T-helper 17 cell (primary cell): ENCODE measurements at places on chromosomes 7 and 10.

DNA sequence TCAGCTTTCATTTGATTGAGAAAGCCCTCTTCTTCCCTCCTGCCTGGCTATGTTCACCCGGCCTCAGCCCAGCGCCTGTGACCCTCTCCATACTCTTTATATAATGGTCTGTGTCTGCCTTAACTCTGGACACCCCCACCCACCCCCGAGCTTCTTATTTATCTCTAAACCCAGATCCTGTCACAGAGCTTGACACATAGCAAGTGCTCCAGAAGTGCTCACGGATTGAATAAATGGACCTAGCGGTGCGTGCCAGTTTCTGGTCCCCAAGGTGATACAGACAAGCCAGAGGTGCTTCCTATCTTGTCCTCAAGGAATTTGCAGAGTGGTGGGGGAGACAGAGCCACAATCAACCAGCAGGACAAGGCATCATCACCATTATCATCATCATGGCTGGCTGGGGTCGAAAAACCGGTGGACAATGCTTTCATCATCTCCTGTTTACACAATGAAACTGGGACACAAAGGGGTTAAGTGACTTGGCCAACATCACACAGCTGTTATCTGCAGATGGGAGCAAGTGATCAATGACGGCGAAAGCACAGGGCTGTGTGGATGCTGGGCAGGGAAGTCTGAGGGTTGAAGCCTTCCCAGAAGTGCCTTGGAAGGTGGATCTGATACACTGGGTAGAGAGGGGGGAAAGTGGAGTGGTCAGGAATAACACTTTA, 2.2 kb upstream of the LOXL4 start:
- no peak for DNase-seq
- no peak overlapping the region for H3K27ac ChIP-seq
- no peak overlapping the region for H3K4me3 ChIP-seq

DNA sequence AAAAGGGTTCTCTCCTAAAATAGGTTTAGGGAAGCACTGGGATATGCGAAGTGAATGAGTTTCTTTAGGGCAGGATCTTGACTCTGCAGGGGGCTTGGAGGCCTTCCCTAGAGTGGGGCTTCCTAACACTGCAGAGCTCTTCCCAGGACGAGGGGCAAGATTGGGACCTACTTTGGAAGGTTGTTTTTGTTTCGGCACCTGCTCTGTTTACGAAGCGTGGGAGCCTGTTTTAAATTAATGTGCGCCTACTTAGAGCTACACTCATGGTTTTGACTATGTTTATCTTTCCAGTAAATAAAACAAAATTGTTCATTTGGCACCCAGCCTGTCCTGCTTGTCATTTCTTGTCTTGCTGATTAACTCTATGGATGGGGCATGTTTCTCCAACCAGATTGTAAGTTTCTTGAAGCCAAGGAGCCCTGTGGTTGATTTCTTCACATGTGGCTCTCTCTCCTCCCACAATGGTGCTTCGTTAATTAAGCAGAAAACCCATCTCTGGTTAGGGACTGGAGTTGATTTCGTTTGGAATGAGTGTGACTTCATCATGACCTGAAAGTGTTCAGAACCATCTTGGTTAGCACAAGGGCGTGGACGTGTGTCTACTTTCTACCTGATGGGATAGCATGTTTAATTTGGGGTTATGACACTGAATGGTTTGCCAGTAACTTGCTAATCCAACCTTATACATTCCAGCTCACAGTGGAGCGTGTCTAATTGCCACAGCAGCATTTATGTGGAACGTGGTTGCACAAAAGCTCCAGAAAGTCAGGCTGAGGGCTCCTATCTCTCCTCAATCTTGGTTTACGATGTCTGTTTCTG, 98.1 kb downstream of the TCF7L2 start:
- H3K4me1 ChIP-seq: peaks cover 9% of the 10 kb centered on the region
- H3K27me3 ChIP-seq: peaks cover 26% of the 10 kb centered on the region
- peaks cover 4% of the 10 kb centered on the region for H3K36me3 ChIP-seq
- no peak overlapping the region for H3K27ac ChIP-seq
- no peak for DNase-seq

GRCh38 chr10:86041116-86041515, 325.5 kb downstream of the GRID1 start:
- no peaks in the 10 kb centered on the region for H3K36me3 ChIP-seq
- peaks cover 3% of the 10 kb centered on the region for H3K4me1 ChIP-seq
- no peaks in the 10 kb centered on the region for H3K27me3 ChIP-seq
- no peak for DNase-seq

DNA sequence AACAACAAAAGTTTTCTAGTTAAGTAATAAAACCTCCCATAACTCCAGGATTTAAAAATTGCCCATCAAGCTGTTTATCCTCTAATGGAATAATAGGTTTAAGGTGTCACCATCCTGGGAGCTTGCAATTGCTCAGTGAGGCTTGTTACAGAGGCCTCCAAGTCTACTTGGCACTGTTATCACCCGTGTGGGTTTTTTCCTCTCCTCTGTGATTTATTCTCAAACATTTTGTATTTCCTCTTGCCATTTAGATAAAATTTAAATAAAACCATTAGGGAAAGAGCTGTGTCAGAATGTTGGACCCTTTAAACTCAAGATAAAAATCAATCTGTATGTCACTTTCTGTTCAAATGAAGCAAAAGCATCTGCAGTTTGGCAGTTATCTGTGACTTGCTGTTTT, 202.6 kb downstream of the GALNT17 start:
- H3K4me1 ChIP-seq: no peaks in the 10 kb centered on the region
- no peak for DNase-seq
- H3K4me3 ChIP-seq: no peak overlapping the region
- H3K27ac ChIP-seq: no peak overlapping the region
- H3K27me3 ChIP-seq: no peaks in the 10 kb centered on the region

- no peak overlapping the region for H3K27ac ChIP-seq
- H3K36me3 ChIP-seq: no peaks in the 10 kb centered on the region
- H3K4me3 ChIP-seq: no peak overlapping the region
Measured at GRCh38 chr10:43225787-43226153, 41.1 kb downstream of the RASGEF1A start.

GRCh38 chr10:84254552-84255478, 10.0 kb downstream of the RGR start:
- H3K4me3 ChIP-seq: no peak overlapping the region
- H3K36me3 ChIP-seq: peaks cover 3% of the 10 kb centered on the region
- peaks cover 11% of the 10 kb centered on the region for H3K4me1 ChIP-seq
- DNase-seq: no peak
- H3K27ac ChIP-seq: no peak overlapping the region

- peak overlapping the region; percentile 85 for H3K4me3 ChIP-seq
- peak; percentile 56 for DNase-seq
- H3K36me3 ChIP-seq: peaks cover 14% of the 10 kb centered on the region
- peak overlapping the region; percentile 85 for H3K27ac ChIP-seq
- peaks cover 43% of the 10 kb centered on the region for H3K4me1 ChIP-seq
Measured at GRCh38 chr7:27150568-27151340, 1.6 kb downstream of the HOXA3 start.

DNA sequence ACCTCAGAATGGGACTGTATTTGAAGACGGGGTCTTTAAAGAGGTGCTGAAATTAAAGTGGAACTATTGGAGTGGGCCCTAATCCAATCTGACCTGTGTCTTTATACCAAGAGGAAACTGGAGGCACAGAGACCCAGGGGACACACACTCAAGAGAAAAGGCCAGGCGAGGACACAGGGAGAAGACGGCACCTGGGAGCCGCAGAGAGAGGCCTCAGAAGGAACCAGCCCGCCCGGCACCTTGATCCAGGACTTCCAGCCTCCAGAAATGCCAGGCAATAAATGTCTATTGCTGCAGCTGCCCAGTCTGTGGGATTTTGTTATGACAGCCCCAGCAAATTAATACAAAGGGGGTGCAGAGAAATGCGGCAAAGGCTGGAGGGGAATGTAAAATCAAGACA, 10.5 kb downstream of the CARD11 start:
- no peak for DNase-seq
- no peak overlapping the region for H3K4me3 ChIP-seq
- no peaks in the 10 kb centered on the region for H3K27me3 ChIP-seq
- H3K4me1 ChIP-seq: peaks cover 55% of the 10 kb centered on the region
- peaks cover 11% of the 10 kb centered on the region for H3K36me3 ChIP-seq

DNA sequence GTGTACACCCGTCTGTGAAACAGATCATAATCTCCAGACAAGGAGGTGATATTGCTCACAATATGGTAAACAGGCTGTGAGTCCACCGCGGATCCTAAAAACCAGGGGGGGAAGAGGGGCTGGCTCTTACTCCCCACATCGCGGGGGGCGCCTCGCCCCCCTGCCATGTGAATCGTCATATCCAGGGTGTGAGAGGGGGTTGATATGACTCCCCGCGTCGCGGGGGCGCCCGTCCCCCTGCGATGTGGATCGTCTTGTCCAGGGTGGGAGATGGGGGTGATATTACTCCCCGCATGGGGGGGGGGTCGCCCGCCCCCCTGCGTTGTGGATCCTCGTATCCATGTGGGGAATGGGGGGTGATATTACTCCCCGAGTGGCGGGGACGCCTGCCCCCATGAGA, 30.9 kb downstream of the OCM2 start:
- no peak overlapping the region for H3K27ac ChIP-seq
- DNase-seq: no peak
- H3K4me3 ChIP-seq: no peak overlapping the region
- H3K36me3 ChIP-seq: peaks cover 3% of the 10 kb centered on the region
- peaks cover 9% of the 10 kb centered on the region for H3K4me1 ChIP-seq

DNA sequence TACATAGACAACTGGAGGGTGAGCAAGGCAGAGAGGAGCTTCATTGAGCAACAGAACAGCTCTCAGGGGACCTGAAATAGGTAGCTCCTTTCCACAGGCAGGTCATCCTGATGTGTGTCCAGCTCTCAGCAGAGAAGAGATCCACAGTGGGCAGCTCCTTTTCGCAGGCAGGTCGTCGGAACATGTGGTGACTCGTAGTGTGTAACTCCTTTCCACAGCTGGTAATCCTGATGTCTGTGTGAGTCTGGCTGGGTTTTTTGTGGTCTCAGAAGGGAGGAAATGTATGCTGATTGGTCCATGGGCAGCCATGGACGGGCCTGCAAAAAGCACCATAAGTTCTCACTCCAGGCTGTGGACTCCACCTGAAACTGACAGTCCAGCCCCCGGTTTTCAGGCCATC, 24.4 kb upstream of the TES start:
- H3K36me3 ChIP-seq: peaks cover 2% of the 10 kb centered on the region
- H3K4me3 ChIP-seq: no peak overlapping the region
- DNase-seq: no peak
- no peak overlapping the region for H3K27ac ChIP-seq

GRCh38 chr7:8035647-8036518, 67.3 kb downstream of the GLCCI1 start:
- H3K36me3 ChIP-seq: no peaks in the 10 kb centered on the region
- H3K27ac ChIP-seq: peak overlapping the region; percentile 1
- H3K4me1 ChIP-seq: peaks cover 27% of the 10 kb centered on the region
- DNase-seq: no peak

DNA sequence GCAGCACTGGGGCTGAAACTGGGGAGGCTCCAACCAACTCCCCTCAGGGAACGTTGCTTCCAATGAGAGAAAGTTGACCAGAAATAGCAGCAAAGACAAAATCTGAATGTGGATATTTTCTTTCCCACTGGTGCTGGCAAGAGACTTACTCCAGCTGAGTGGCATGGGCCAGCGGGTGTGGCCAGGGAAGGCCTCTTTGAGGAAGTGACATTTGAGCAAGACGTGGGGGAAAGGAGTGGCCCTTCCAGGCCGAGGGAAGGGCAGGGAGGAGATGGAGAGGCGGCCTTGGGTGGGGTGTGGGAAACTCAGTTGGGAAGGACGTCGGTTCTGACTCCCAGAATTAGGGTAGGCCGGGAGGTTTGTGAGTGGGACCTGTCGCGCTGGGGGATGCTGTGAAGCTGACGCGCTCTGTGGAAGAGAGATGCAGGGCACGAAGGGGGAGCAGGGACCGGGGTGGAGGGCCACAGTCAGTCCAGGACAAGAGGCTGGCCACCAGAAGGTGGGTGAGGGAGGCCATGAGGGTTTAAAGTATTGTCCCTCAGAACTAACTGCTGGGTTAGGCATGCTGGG, 96.7 kb upstream of the IKZF1 start:
- H3K36me3 ChIP-seq: no peaks in the 10 kb centered on the region
- H3K4me3 ChIP-seq: no peak overlapping the region
- no peak for DNase-seq
- H3K4me1 ChIP-seq: peaks cover 75% of the 10 kb centered on the region

GRCh38 chr7:130922206-130923112, 188.5 kb upstream of the KLF14 start:
- DNase-seq: no peak
- peak overlapping the region; percentile 25 for H3K4me3 ChIP-seq
- no peaks in the 10 kb centered on the region for H3K27me3 ChIP-seq
- peaks cover 8% of the 10 kb centered on the region for H3K36me3 ChIP-seq
- H3K4me1 ChIP-seq: peaks cover 75% of the 10 kb centered on the region
- no peak overlapping the region for H3K27ac ChIP-seq

- H3K27me3 ChIP-seq: no peaks in the 10 kb centered on the region
- H3K36me3 ChIP-seq: no peaks in the 10 kb centered on the region
- no peak for DNase-seq
- no peak overlapping the region for H3K27ac ChIP-seq
- H3K4me1 ChIP-seq: no peaks in the 10 kb centered on the region
Measured at GRCh38 chr7:147432079-147432478, 1158.5 kb upstream of the C7orf33 start.

- H3K36me3 ChIP-seq: peaks cover 12% of the 10 kb centered on the region
- peaks cover 9% of the 10 kb centered on the region for H3K4me1 ChIP-seq
- no peak overlapping the region for H3K27ac ChIP-seq
- H3K27me3 ChIP-seq: no peaks in the 10 kb centered on the region
Measured at GRCh38 chr7:151218170-151218569, 7.9 kb upstream of the H2BK1 start.

- H3K27ac ChIP-seq: no peak overlapping the region
- no peaks in the 10 kb centered on the region for H3K4me1 ChIP-seq
- H3K27me3 ChIP-seq: no peaks in the 10 kb centered on the region
- DNase-seq: no peak
- H3K4me3 ChIP-seq: no peak overlapping the region
Measured at GRCh38 chr10:105161767-105162166, 520.7 kb downstream of the SORCS3 start.

- peak overlapping the region; percentile 100 for H3K27ac ChIP-seq
- peaks cover 36% of the 10 kb centered on the region for H3K4me1 ChIP-seq
- no peak for DNase-seq
- H3K36me3 ChIP-seq: peaks cover 7% of the 10 kb centered on the region
Measured at GRCh38 chr7:107744345-107744750, 406 bp downstream of the CBLL1 start.

GRCh38 chr10:132458586-132459300, 61.7 kb downstream of the PWWP2B start:
- H3K4me3 ChIP-seq: no peak overlapping the region
- no peaks in the 10 kb centered on the region for H3K27me3 ChIP-seq
- no peaks in the 10 kb centered on the region for H3K36me3 ChIP-seq
- H3K27ac ChIP-seq: peak overlapping the region; percentile 47

DNA sequence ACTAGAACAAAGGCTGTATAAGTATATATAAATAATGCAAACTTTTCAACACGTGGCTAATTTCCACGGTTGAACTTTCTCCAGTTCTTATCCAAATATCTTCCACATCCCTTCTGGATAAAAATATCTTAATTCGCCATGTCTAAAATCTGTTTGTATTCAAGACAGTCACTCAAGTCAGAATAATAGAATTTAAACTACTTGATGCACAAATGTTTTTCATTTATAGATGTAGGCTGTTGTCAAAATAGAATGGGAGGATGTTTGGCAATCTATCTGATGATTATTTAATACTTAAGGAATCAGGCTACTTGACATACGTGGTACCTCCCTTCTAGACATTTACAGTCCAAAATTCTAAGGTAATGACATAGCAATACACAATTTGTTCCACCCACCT, 204.3 kb downstream of the TWIST1 start:
- no peak overlapping the region for H3K4me3 ChIP-seq
- no peak for DNase-seq
- H3K27me3 ChIP-seq: no peaks in the 10 kb centered on the region
- H3K27ac ChIP-seq: no peak overlapping the region
- H3K36me3 ChIP-seq: no peaks in the 10 kb centered on the region

- H3K36me3 ChIP-seq: no peaks in the 10 kb centered on the region
- no peaks in the 10 kb centered on the region for H3K4me1 ChIP-seq
- DNase-seq: no peak
- H3K4me3 ChIP-seq: no peak overlapping the region
- H3K27me3 ChIP-seq: peaks cover 6% of the 10 kb centered on the region
Measured at GRCh38 chr7:47331179-47331565, 250.7 kb downstream of the TNS3 start.
